Activated CD8-positive, alpha-beta memory T cell treated with anti-CD3 and anti-CD28 coated beads for 4 hours (primary cell): ENCODE measurements at places on chromosomes 1 and 21.

DNA sequence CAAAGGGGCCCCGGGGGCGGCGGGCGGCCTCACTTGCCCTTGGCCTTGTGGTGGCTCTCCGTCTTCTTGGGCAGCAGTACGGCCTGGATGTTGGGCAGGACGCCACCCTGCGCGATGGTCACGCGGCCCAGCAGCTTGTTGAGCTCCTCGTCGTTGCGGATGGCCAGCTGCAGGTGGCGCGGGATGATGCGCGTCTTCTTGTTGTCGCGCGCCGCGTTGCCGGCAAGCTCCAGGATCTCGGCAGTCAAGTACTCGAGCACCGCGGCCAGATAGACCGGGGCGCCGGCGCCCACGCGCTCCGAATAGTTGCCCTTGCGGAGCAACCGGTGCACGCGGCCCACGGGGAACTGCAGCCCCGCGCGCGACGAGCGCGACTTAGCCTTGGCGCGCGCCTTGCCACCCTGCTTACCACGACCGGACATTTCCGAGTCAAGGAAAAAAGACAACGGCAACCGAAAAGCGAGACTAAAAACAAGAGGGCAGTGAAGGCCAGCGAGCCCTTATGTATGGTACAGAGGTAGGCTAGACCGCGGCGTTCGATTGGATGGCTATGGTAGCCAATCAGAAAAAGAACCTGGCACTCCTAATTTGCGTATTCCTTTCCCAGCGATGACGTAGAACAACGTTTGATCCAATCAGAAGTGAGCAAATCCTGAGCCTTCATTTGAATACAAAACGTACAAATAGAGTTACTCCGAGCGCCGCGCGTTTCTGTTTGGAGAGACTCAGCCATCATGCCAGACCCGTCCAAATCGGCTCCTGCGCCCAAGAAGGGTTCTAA lies 29.6 kb upstream of the RNF187 start:
- DNase-seq = peak; percentile 73

- DNase-seq = no peak
These were observed 24.8 kb upstream of the RGS18 start for GRCh38 chr1:192133350-192133926.

DNA sequence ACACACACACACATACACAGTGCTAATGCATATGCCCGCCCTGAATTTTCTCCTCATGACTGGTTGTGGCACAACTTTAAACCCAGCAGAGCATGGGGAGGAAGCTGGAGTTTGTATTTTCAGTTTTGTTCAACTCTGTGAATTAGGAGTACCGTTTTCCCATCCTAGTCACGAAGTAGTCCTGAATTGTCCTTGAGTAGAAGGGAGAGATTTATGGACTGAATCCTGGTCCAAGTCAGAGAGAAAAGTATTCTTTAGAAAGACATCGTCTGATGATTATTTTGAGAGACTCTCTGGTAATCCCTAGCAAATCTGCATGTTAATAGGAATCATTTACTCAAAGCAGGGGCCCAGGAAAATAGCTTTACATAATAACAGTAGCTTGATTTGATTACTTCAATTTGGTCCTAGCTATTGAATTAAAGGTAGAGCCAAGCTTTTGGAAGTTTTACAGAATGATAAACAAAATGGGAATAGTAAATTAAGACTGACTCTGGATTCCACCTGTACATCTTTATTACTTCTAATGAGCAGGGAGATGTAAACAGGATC lies 60.5 kb upstream of the OLIG2 start:
- no peak for DNase-seq

DNA sequence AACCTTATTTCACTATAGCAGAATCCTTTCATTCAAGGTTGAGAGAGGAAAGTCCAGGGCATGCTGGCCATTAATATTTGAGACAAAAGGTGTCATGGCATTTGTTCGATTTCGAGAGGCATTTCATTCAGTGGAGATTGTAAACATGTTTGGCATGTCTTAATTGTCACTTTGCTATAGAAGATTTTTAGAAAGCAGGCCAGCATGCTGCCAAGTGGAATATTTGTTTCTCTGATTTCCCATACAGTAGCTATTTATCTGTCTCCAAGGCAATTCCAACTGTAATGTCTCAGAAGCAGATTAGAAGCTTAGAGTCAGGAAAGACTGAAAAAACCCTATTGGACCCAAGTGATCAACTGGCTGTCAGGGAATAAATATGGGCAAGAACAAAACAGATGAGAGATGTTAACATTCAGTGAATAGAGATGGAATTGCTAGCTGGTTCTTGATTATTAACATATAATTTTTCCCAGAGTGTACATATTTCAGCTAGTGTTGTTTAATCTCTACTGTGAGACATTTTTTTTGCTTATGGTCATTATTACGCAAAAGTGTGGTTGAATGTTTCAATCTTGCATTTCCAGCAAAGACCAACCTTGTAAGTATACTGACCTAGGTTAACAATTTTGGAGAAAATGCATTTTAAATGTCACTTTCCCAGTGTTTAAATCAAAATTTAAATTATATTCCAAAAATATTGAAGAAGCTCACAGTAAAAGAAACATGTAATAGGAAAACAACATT lies 174.6 kb downstream of the KCNK2 start:
- no peak for DNase-seq

DNA sequence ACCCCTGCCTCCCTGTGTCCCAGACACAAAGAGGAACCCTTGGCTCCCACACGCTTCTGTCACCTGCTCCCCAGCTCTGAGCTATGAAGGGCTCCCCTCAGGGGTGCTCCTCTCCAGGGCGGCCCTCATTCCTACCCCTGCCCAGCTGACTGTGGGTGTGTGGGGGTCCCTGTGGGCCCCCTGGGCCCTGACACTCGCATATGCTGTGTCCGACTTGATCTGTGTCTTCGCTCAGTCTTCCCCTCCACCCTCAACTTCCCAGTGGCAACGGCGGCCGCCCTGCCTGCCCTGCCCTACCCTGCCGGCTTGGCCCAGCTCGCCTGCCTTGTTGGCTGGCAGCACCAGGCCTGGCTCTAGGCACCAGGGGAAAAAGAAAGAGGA lies 1.2 kb downstream of the KCNQ4 start:
- no peak for DNase-seq

GRCh38 chr1:180939711-180940103 lies 27.0 kb downstream of the KIAA1614 start:
- DNase-seq = no peak

DNA sequence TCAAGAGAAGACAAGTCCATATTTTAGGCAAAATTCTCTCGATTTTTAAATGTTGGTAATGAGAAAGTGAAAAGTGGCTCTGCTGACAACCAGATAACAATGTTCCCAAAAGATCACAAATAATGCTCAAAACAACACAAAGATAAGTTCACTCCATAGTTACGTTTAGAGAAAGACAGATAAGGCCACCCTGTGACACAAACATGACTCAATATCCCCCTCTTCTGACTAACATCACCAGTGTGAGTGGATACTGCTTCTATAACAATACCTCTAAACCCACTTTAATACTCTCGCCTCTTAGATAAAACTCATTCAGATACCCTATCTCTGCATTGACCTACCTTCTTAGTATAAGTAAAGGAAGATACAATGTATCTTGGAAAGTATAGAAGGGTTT lies 51.2 kb upstream of the RGS7 start:
- no peak for DNase-seq

DNA sequence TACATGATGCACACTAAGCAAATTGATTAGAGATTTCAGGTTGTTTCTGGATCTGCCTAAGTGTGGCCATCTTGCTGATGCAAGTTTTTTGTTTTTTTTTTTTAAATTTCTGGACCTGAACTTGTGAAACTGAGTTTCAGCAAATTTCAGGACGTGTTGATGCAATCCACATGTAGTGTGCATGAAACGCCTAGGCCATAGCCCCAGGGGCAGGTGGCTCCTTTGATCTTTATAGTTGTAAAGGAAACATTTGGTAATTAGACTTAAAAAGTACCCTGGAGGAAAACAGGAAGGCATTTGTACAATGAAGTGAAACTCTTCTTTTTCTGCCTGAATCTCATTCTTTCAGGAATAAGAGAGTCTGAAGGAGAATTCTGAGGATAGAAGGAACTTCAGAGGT lies 162.2 kb upstream of the LHX8 start:
- DNase-seq = no peak

DNA sequence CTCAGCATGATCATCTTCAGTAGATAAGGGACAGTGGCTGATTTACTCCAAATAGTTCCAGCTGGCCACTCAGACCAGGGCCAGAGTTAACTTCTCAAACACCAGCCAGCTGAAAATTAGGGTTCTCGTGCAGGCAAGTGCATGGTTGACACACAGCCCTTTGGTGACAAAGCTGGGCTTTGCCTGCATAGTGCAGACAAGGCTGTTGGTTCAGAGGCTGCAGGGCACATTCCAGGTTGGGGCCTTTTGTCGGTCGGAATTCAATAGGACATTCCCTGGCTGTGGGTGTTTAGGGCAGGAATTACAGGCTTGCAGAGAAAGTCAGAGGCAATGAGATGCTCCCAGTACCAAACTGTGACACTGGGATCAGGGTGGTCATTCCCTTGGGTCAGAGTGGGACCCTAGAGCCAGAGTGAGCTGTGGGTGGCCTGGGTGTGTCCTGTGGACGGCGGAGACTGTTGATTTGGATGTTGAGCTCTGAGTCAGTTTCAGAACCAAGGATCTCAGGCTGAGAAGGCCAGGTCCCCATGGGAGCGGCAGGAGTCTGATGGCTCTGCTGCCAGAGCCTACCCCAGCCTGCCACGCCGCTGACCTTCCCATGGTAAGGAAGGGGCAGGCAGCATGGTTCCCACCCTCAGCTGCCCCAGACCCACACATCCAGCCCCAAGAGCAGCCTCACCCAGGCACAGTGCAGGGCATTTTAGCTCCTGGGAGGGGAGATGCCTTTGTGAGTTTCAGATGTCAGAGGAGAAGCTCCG lies 56.2 kb downstream of the STUM start:
- no peak for DNase-seq

- no peak for DNase-seq
These were observed 3.9 kb upstream of the PITHD1 start for GRCh38 chr1:23774174-23774880.

GRCh38 chr21:33816174-33816573 lies 99.4 kb downstream of the ATP5PO start:
- DNase-seq = no peak

- no peak for DNase-seq
These were observed 119.3 kb downstream of the NGF start for GRCh38 chr1:115218699-115219098.

- no peak for DNase-seq
These were observed 235.5 kb upstream of the RRP15 start for GRCh38 chr1:218049641-218050040.

GRCh38 chr1:191905781-191906180 lies 252.5 kb upstream of the RGS18 start:
- DNase-seq = no peak

- no peak for DNase-seq
These were observed 80.5 kb downstream of the VCAM1 start for GRCh38 chr1:100799954-100800612.

DNA sequence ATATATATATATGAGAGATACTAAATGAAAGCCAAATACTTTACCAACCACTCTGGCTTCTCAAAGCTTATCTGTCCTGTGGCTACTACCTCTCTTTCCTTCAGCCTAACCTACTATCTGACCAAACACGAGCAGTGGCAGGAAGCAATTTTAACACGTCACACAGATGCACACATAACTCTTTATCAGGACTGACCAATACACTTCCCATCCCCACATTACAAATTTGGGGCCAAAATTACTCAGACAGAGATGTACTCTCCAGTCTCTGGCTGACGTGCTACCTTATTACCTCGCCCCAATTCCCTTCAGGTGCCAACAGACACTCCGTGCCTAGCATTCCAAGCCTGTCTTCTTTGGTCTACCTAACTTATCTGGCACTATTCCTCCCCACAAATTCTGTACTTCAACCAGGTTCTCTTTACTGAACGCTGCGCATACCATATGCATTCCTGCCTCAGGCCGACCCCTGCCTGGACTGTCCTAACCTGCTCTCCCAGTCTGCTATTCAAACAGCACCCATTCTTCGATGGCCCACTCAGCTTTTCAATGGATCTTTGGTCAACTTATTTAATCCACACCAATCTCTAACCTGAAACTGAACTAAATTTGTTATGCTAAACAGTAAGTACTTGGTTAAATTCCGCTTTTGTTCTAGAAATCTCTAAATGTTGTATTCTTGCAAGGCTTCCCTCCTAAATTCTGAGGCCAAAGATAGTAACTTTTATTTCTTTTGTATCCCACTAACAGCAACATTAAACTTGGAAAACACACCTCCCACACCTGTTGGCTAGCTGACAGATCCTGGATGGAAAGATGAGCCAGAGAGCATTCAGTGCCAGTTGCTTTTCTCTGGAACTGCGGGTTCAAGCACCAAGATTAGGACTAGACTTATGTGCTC lies 27.9 kb downstream of the RERE start:
- no peak for DNase-seq

DNA sequence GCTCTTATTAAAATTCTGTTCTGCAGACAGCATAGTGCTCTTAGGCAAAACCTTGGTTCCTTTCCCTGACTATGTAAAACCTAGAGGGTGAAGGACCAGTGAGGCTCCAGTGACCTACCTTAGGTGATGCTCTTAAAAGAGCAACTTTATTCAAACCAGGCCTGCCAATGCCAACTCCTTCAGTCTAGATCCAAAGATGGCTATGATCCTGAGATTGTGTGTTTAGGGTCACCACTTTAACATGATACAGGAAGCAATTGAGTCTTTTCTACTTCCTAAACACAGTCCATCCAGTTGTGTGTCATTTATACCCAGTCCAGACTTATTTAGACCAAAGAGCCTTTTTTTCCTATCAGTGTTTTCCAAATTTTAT lies 10.8 kb downstream of the MCL1 start:
- no peak for DNase-seq

DNA sequence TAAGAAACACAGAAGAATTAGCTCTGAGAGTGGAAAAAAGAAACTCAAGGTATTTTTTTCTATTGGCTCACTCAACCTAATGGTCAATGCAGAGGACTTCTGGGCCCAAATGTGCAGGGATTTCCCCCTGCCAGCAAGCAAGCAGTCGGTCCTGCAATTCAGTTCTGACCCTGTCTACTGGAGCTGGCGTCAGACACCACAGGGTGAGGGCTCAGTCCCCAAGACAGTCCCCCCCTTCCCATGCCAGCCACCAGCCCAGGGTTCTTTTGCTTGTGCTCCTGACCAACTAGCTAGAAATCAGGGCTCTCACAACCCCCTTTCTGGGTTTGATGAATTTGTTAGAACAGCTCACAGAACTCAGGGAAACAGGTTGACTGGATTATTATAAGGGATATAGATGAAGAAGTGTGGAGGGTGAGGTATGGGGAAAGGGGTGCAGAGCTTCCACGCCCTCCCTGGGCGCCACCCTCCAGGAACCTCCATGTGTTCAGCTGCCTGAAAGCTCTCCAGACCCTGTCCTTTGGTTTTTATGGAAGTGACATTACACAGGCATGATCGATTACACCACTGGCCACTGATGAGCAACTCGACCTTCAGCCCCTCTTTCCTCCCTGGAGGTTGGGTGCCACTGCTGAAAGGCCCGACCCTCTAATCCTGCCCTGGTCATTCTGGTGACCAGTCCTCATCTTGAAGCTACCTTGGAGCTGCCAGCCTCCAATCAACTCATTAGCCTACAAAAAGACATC lies 22.5 kb upstream of the PWP2 start:
- DNase-seq = no peak
